ENCODE measurements at places on chromosomes 16 and 17.

DNA sequence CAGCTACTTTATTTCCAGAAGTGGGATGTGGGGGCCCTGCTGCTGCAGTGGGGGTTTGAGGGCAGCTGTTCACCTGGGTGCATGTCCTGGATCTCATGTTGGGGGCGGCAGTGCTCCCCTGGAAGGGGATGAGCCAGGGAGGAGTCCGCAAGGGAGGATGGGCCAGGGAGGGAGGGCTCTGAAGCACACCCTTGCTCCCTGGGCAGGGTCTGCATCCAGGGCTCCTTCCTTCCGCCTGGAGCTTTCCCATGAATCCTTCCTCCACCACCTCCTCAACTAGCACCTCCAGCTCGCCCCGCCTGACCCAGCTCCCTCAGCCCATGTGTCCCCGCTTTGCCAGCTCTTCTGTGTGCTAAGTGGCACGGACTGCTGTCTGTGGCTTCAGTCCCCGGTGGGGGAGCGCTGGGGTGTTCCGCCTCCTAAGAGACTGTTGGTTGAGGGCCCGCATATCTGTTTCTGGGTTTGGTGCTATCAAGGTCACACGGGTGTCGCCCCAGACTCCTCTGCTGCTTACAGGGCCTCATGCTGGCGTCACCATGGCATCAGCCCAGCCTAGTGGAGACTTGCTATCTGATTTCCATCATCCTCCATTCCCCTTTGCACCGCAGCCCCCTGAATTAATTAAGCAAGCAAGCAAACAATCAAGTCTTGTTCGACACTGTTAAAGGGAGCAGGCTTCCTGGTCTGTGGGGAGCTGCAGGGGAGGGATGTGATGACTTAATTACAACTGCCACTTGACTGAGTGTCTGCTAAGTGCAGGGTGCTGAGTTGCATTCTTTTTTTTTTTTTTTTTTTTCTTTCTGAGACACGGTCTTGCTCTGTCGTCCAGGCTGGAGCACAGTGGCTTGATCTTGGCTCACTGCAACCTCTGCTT lies 71.8 kb downstream of the PRKCA start:
- DNase-seq = peak; percentile 23

DNA sequence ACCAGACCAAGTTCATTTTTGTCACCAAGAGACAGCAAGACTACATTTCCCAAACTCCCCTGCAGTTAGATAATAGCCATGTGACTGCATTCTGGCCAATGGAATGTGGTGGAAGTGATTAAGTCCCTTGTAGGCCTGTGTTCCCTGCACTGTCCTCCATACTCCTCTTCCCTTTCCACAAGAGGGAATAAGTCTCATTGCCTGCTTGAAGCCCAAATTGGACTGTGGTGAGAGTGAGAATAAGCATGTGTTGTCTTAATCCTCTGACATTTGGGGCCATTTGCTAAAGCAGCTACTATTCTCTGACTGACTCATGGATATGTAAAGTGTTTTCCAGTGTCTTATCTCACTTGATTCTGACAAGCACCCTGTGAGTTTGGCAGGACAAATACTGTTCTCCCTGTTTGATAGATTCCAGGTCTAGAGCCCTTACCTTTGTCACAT lies 20.7 kb downstream of the PIK3R6 start:
- DNase-seq = no peak

DNA sequence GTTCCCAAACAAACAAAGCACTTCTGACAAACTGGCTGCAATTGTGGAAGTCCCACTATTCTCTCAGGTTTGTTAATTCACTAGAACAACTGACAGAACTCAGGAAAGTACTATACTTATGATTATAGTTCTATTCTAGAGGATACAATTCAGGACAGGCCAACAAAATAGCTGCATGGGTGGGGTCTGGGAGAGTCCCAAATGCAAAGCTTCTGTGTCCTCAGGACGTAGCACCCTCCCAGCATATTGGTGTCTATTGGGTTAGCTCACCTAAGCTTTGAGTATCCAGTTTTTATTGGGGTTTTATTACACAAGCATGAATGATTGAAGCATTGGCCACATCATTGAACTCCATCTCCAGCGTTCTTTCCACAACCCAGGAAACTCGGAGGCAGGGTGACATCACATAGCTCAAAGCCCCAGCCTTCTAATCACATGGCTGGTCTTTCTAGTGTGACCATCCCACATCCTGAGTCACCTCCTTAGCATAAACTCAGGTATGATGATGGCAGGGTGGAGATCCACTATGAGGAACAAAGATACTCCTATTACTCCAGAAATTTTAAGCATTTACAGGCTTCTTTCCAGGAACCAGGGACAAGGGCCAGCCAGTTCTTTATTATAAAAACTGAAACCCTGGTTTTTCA lies 43.9 kb upstream of the CCNF start:
- DNase-seq = no peak

DNA sequence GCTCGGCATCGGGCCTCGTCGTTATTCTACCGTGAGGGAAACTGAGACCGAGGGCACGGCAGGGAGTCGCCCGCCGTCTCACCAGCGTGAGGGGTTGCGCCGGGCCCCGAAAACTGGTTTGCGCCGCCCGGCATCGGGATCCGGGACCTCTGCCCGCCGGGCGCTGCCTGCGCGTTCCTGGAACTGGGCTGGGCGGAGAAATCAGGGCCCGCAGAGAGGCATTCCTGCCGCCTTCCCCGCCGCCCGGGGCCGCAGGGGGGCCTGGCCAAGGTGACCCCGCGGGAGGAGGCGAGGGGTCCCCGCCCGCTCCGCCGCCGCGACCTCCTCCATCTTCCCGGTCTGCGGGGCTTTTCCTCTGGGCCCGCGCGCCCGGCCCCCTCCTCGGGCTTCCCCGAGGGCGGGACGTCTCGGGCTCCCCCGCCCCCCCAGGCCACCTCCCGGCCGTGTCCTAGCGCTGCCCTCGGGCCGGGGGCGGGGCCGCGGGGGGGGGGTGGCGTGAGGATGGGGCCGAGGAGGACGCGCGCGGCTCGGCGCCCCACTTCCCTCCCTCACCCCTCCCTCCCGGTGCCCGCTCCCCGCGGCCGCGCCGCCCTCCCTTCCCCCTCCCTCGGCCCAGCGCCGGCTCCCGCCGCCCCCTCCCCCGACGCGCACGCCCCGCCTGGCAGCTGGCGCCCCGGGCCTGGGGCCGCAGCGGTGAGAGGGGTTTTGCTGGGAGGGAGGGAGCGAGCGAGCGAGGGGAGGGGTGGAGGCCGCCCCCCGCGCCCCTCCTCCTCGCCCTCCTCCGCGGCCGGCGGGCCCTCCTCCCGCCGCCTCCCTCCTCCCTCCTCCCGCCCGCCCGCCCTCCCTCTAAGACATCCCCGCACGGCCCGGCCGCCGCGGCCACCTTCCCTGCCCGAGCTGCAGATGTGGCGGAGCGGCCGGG lies at the start of gene GLIS2:
Gene GLIS2, plus strand, starts transcription at position 882 of the 922 bp plus-strand sequence. CDS start 16,214 bp downstream, outside the sequence.
- no peak for DNase-seq

- no peak for DNase-seq
These were observed 435.5 kb upstream of the CCL2 start for GRCh38 chr17:33819539-33819938.

DNA sequence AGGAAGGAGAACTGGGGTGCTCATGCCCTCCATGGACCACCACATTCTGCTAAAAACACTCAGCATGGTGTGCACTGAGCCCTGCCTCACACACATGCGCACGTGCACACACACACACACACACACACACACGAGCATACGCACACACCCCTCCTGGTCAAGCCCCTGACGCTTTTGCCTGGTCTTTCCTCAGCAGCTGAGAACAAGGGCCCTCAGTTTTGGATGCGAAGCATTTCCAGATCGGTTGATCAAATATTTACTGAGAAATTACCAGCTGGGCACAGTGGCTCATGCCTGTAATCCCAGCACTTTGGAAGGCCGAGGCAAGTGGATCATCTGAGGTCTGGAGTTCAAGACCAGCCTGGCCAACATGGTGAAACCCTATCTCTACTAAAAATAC lies 20.1 kb upstream of the RAI1 start:
- no peak for DNase-seq

- DNase-seq = no peak
These were observed 11.3 kb downstream of the DNAAF1 start for GRCh38 chr16:84156342-84156784.
